ENCODE measurements at places on chromosomes 2 and 18.

- no peak for DNase-seq
These were observed 43.5 kb upstream of the SP3 start for GRCh38 chr2:174008720-174009119.

GRCh38 chr2:147782141-147782930 is 62.5 kb upstream of the ACVR2A start:
- no peak for DNase-seq

DNA sequence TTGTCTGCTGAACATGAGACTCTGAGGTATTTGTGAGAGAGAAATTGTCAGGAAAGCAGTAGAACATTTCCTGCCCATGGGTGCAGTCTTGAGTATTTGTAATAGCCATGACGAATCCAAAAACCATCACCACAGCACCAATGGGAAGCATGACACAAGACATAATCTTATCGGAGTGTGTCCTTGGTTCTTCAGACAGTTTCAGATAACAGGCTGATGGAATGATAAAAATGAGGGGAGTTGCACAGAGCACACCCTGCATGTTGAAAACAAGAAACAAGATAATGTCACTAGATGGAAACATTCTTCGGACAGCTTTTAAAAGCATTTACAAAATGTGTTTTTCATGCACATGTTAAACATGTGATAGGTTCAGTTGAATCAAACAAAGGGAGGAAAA is 56.9 kb downstream of the SLC38A11 start:
- no peak for DNase-seq

DNA sequence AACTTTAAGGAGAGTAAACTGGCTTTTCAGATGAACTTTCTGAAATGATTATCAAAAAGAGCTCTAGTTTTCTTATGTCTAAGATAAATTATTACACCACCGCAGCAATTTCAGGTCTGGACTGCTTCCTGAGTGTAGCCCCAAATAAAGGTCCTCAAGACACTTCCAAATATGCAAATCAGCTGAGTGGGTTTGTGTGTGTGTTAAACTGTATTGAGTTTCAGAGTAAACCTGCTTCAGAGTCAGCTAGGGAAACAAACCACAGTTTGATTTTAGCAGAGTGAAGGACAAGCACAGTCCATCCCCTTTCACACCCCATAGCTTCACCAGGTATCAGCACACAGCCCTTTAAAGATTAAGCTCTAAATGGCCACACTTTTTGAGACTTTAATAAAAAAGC is 168.7 kb downstream of the NRXN1 start:
- no peak for DNase-seq

GRCh38 chr2:118240276-118240675 is 152.0 kb downstream of the INSIG2 start:
- DNase-seq: no peak

DNA sequence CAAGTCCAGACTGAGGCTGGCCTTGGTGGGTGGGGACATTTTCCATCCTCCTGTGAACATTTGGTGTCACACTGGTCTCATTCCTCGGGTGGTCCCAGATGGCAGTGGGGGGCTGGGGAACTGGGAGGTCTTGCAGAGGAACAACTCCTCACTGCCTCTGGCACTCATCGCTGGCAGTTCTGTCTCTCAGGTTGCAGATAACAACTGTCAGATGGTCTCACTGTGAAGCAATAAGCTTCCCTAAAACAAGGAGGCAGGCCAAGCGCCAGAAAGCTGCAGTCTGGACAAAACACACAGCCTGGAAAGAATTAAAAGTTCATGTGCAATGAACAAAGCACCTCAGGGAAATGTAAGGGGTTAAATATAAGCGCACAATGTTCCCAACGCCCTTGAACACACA is 78.1 kb downstream of the IRS1 start:
- DNase-seq: no peak

GRCh38 chr2:36238106-36238505 is 117.5 kb upstream of the CRIM1 start:
- no peak for DNase-seq

GRCh38 chr2:168189835-168190569 is 57.4 kb downstream of the STK39 start:
- DNase-seq: no peak

DNA sequence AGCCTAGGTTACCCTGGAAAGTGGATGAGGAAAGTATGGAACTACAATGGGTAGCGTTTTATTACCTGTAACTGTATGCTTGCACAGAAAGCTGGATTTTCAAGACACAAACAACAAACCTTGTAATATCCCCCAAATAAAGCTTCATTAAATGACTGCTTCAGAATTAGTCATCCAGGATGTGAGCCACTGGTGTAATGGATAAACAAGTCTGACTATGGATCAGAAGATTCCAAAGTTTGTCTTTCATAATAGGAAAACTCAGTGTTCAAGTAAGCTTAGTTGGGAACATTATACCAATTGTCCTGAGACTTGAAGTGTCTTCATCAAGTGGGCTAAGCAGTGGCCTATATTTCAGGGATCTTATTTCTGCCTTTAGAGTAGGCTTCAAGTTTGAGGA is 518.8 kb downstream of the LRP1B start:
- DNase-seq: no peak

DNA sequence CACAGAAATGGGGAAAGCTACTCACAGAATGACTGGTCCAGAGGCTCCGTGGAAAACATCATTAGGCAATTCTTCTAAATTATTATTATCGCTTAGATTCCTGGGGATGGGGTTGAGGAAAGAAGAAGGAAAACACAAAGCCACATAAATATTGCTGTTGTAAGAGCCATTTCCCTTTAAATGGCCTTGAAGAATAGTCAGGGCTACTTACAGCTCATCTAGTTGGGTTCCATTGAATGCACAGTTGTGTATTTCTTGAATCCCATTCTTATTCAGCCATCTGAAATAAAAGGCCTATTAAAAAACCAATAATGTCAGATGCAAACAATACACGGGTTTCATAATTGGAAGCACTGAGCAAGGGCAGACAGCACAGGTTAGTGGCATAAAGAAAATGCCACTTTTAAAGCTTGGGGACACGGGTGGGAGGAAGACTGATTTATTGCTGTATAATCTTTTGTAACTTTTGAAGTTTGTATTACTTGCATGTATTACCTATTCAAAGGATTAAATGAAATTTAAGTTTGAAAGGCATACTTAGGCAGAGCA is 171.4 kb downstream of the FSHR start:
- no peak for DNase-seq

GRCh38 chr2:240164586-240164985 is 24.1 kb upstream of the OTOS start:
- no peak for DNase-seq

DNA sequence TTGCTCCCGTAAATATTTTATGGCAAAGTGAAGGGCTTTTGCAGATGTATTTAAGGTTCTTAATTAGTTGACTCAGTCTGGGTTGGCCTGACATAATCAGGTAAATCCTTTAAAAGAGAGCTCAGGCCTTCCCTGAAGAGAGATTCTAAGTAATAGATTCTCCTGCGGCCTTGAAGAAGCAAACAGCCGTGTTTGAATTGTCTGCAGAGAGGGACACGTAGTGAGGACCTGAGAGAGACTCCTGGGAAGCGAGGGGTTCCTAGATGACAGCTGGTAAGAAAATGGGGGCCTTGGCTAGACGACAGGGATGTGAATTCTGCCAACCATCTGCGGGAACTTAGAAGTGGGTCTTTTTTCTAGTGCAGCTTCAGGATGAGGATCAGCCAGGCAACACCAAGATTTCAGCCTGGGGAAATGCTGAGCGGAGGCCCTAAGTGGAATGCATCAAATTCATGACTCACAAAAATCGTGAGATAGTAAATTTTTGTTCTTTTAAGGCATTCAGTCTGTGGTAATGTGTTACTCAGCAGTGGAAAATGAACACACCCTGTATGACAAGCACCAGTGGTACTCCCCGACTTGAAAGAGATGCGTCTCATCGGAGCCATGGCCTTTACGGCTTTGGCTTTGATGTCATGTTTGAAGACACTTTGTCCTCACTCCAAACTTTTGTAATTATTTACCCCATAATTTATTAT is 62.1 kb upstream of the SMIM21 start:
- DNase-seq: no peak

DNA sequence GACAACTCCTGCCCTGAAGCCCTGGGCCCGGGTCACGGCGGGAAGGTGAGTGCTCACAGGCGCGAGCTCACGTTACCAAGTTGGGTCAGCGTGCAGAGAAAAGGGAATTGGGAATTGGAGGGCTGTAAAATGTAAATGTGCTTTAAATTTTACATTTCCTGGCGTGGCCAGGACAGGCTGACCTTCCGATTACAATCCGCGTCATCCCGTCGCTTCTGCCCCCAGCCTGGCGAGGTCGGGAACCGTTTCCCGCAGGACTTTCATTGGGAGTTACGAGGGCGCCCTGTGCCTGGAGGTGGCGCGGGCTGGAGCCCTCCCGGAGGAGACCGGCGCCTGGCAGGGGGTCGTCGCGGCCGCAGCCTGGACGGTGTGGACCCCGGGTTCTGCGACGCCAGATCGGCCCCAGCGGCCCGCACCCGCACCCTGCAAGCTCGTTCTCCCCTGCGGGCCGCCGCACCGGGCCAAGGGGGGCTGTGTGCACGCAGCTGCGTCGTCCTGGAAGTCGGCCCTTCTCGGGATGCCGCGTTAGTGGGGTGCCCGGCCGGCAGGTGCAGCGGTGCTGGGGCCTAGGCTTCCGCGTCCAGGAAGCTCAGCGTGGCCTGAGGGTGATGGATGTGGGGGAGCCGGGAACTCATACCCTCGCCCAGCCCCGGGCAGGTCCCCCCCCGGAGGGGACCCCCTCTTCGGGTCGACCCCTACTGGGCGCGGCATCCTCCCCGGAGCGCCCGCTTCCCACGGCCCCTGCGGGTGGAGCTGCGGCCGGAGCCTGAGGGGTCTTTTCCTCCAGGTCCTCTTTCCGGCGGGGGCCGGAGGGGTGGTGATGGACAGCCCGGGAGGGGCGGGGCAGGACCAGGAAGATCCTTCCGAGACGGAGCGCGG is 63.9 kb downstream of the LRRFIP1 start:
- DNase-seq: peak; percentile 42

- peak; percentile 76 for DNase-seq
These were observed 60.1 kb upstream of the IL1RL1 start for GRCh38 chr2:102251042-102251848.

DNA sequence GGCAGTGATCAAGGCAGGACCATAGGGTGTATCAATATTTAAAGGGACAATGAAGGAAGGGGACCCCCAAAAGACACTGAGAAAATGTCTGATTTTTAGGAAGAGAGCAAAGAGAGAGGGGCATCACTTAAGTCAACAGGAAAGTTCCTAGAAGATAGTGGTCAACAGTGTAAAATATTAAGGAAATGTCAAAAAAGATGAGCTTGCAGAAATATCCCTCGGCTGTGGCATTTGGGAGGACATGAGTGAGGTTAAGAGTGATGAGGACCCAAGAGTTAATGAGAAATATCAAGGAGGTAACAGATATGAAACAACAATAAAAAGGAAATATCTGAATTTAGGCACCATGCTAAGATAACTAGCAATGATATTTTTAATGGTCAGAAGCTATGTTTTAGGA is 339.6 kb downstream of the TGIF1 start:
- DNase-seq: no peak

- DNase-seq: no peak
These were observed 319.0 kb downstream of the BCL11A start for GRCh38 chr2:60234274-60234986.

DNA sequence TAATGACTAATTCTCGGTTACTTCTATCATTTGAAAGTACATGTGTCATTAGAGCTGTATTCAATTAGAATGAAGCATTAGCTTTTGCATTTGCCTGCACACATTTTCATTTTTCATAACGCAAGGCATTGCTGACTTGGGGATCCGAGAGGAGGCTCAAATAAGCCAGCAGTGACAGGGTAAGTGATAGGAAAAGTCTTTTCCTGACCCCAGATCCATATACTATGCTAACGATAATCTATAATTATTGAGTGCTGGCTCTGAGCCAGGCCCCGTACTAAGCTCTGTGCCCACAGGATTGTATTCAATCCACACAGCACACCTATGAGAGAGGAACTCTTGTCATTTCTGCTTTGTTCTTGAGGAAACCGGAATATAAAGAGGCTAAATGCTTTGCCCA is 168.2 kb downstream of the VWC2L start:
- DNase-seq: no peak

GRCh38 chr18:3180325-3180724 is 39.4 kb downstream of the MYOM1 start:
- no peak for DNase-seq

GRCh38 chr2:58938988-58939387 is 697.9 kb upstream of the FANCL start:
- DNase-seq: no peak

GRCh38 chr2:1865716-1866234 is 121.5 kb upstream of the PXDN start:
- no peak for DNase-seq

GRCh38 chr18:3126457-3127097 is 93.2 kb downstream of the MYOM1 start:
- DNase-seq: no peak

DNA sequence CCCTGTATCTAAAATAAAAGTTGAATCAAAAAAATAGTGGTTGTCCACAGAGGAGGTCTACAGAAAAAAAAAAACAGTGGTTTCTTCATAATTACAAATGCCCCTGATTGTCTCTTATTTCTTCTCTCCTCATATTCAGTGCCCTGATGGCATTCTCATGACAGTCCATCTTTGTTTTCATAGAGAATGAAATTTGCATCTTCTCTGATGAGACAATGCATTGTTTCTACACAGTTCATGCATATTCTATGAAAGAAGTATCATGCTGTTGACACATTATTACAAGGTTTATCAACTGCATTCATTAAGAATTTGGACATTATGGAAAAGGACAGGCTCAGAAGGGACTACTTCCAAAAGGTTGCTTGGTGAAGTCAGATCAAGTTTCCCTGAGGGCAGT is 59.5 kb downstream of the LHCGR start:
- no peak for DNase-seq

- DNase-seq: no peak
These were observed 355.0 kb upstream of the CHST9 start for GRCh38 chr18:27540111-27540510.

- no peak for DNase-seq
These were observed 134.1 kb upstream of the ITGB6 start for GRCh38 chr2:160334028-160334741.

GRCh38 chr2:53842891-53843290 is 16.9 kb downstream of the GPR75 start:
- DNase-seq: no peak

- no peak for DNase-seq
These were observed 382.6 kb upstream of the MC4R start for GRCh38 chr18:60755134-60755533.

- no peak for DNase-seq
These were observed 22.8 kb upstream of the DAW1 start for GRCh38 chr2:227848586-227848985.

DNA sequence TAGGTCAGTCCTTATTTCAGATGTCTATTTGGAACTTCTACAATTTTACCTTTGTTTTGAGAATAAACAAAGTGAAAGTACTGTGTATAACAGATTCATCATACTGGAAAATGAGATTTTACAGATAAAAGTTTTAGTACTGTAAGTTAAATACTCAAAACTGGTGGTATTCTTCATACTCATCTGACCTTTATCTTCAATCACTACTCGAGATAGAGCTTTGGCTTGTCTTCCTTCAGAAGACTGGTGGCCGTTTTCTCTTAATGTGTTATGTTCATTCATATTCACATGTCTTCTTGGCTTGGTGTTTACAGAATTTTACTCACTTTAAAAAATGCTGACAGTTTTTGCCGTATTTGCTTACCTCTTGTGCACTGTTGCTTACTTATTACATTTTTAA is 2.1 kb downstream of the SPOPL start:
- DNase-seq: no peak
